Left ventricle myocardium superior (tissue), 1 donor: ENCODE measurements at places on chromosomes 3 and 15.

GRCh38 chr3:20604659-20605058 is 418.7 kb upstream of the SGO1 start:
- no peak for DNase-seq

- no peak for DNase-seq
Observed at GRCh38 chr15:82020625-82021394, 25.0 kb downstream of the MEX3B start.

- peak; percentile 88 for DNase-seq
Observed at GRCh38 chr3:61927332-61927731, 366.0 kb downstream of the PTPRG start.

GRCh38 chr15:100277087-100277855 is 64.5 kb downstream of the ADAMTS17 start:
- no peak for DNase-seq

GRCh38 chr3:162391301-162391700 is 894.7 kb downstream of the OTOL1 start:
- DNase-seq: no peak

DNA sequence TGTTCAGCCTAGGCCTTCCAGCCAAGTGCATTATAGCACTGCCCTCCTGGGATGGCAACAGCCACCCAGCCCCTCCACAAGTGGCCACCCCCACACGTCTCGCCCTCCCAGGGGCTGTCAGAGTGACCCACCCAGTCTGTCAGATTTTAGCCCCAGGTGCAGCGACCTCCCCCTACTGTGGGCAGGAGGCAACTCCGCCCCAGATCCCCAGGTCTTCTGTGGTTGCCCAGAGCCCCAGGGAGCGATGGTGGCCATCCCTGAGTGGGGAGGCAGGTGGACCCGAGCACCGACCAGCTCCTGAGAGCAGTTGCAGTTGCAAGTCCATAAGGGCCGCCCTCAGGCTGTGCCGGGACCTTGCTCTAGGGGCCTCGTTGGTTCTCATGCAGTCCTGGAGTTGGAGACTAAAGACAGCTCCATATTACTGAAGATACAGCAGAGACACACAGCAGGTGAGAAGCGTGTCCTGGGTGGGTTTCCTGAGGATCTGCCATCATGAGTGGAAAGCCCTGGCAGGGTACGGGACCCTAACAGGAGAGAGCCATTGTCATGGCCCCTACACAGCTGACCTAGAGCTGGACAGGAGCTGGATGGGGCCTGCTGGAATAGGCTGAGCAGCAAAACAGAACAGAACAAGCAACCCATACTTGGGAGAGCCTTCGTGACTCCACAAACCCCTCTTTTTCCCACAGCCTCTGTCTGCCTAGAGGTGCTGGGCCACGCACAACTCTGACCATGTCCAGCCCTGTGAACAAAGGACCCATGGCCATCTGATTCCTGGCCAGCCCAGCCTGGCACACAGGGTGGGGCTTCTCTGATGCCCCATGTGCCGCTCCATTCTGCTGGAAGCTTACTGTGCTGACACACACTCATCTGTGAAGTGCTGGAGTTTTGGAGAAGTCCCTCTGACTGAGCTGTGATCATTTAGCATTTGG is 110.3 kb upstream of the ALDH1A3 start:
- DNase-seq: no peak

DNA sequence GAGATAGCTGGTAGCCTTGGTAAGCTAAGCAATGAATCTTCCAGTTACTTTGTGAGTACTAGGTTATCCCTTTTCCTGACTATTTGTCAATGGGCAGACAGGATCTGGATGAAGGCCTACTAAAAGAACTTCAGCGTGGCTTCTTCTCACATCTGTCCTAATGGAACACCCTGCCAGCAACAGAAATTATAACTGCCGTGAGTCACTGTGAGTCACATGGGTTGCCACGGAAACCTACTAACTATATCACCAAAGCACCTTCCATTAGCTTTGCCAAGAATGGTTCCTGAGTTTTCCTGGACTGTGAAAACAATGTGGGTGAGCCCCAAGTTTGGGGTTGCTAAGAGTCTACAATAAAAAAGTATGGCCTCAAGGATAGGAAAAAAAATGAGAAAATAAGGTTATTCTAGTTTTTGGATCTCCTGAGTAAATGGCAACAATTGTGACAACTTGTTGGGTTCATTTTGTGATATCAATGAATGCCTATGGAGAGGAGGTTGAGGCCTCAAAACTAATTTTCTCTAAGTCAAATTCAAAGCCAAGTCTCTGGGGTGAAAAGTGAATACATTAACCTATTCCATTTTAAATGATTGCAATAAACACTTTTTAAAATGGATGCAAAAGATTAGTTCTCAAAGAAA is 195.1 kb upstream of the ICE2 start:
- no peak for DNase-seq

GRCh38 chr3:149767720-149768119 is 15.4 kb upstream of the COMMD2 start:
- DNase-seq: no peak

DNA sequence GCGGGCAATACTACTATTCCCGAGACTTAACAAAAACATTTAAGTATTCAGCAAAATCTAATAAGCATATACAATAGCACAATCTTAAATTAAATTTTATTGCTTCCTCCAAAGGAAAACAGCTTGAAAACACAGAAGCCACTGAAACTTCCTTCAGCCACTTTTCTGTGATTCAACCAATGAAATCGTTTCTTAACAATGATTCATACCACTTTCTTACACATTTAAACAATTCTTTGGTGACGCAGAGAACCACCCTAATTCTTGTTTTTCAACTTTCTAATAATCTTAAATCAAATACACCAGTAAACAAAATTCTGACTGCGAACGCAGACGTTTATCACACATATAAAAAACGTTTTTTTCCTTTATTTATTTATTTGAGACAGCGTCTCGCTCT is 4.1 kb downstream of the TJP1 start:
- no peak for DNase-seq

DNA sequence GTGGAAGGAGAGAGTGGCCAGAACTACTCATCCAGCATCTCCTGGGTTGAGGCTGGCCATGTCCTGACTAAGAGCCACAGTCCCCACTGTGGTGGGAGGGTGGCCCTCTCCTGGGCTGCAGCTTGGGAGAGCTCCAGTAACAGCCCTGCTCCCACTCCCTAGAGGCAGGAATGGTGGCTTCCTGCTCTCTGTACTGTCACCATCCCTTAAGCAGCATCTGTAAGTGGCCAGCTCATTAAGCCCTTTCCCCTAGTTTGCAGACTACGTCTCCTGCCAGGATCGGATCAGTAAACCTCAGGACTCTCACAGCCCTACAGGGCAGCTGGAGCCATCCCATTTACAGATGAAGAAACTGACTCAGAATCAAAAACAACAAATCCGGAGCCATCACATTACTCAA is 30.5 kb downstream of the DNAJB8 start:
- no peak for DNase-seq

- DNase-seq: peak; percentile 79
Observed at GRCh38 chr3:141441381-141442364, 45.2 kb upstream of the RASA2 start.

GRCh38 chr3:128481438-128481942 is 11.5 kb downstream of the GATA2 start:
- DNase-seq: peak; percentile 77

DNA sequence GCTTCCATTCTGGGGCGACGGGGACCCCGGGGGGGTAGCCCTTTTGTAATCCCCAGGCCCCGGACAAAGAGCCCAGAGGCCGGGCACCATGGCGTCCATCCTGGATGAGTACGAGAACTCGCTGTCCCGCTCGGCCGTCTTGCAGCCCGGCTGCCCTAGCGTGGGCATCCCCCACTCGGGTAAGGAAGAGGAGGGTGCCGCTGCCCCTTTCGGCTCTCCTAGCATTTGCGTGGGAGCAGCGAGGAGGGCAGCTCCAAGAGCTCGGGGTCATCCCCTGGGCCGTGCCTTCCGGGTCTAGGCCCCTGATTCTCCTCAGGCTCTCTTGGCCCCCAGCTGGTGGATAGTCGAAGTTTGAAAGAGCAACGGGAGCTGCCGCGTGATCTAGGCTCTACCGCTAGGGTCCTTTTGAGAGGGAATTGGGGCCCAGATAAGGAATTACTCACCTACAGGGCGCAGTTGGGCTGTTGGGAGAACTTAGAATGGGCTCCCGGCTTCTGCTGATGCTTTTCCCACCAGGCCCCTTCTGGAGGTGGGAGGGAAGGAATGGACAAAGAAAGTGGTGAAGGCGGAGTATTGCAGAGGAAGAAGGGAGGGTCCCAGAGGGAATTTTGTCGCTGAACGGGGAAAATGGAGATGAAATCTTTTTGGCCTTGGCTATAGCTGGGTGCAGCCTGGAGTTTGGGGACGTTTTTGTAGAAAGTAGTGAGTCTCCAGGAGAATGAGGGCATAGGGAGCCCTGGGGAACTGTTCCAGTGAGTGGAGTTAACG is 615 bp downstream of the VPS18 start:
- DNase-seq: peak; percentile 60

DNA sequence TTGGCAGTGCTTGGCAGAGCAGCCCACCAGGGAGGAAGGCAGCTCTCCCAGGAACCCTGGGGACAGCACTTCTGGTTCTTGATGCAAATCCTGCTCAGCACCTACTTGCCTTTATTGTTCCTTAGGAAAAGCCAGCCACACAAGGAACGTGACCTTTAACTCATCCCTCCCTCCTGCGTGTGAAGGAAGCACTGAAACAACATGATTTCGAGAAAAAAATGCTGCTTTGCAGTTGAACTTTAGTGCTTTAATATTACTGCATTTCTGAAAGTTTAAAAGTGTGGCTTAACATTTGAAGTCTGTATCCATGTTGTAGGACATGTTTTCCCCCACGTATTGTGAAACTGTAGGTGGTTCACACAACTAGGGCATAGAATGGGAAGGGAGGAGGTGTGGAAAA is 50.4 kb upstream of the CTNNB1 start:
- no peak for DNase-seq

GRCh38 chr3:152902141-152902669 is 67.3 kb downstream of the P2RY1 start:
- DNase-seq: no peak

GRCh38 chr15:65409036-65409631 is 13.6 kb downstream of the IGDCC4 start:
- no peak for DNase-seq

DNA sequence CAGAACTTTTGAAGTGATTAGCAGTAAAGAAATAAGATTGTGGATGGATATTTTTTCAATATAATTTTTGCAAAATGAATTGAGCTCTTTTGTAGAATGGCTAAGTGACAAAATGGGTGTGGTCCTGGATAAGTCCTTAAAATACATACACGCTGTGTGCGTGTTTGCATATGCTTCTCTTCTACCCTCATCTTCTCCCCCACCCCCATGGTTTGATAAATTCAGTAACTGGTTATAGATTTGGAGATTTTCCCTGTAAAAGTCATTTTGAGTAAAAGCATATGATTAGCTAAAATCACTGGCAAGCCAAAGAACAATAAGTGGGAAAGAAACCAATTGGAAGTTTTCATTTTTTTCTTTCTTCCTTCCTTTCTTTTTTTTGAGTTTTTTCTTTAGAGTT is 453.9 kb upstream of the MDFIC2 start:
- no peak for DNase-seq

- no peak for DNase-seq
Observed at GRCh38 chr15:96728591-96728990, 398.1 kb downstream of the NR2F2 start.

DNA sequence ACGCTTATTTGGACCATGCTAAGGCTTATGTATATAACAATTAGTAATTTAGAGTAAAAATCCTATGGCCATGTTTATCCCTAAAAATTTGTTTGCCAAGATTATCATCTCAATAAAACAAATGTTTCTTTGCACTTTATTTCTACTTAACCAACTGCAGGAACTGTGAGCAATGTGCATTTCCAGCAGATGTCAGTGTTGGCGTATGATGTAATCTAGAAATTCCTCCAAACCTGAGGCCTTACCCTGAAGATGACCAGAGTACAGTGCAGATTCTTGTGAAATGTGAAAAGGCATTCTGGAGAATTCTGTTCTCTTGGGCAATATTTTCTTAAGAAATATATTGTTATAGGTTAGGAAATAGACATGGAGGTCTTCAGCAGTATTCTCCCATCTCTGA is 205.9 kb downstream of the MBNL1 start:
- no peak for DNase-seq

- DNase-seq: no peak
Observed at GRCh38 chr3:37729119-37729518, 132.6 kb upstream of the CTDSPL start.

GRCh38 chr3:190336516-190337189 is 14.4 kb upstream of the CLDN1 start:
- no peak for DNase-seq

DNA sequence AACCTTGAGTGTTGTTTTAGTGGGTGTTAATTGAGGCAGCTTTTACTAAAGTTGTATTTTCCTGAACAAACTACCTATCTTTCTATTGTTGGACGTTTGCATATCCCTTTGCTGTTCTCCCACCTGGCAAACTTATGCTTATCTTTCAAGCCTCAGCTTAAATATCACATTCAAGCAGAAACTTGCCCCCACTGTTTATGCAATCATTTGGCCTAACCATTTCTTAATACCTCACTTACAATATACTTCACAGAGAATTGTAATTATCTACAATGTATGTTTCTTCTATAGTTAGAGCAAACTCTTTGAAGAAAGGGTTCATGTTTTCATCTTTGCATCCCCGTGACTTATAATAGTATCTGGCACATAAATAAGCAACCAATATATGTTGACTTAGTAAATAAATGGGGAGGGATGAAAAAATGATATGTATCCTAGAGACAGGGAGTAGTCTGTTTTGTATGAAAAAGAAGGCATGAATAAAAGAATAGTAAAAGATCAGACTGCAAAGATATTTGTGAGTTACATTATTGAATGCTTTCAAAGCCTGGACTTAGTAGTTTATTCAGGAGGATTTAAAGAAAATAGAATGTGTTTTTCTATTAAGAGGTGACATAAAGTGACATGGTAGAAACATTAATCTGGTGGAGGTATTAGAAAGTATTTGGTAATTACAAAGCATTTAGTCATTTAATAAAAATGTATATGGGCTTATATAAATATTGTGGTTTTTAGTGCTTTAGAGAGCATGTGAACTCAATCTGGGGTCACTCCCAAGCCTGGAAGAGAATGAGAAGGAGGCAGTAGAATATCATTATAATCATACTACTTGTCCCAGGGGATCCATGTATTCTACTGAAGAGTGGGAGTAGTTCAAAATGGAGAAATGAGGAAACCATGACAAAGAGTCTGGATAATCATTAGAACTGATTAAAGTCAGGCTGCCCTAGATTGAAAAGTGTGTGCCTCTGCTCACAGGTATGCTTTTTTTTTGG is 60.0 kb upstream of the DCBLD2 start:
- no peak for DNase-seq

DNA sequence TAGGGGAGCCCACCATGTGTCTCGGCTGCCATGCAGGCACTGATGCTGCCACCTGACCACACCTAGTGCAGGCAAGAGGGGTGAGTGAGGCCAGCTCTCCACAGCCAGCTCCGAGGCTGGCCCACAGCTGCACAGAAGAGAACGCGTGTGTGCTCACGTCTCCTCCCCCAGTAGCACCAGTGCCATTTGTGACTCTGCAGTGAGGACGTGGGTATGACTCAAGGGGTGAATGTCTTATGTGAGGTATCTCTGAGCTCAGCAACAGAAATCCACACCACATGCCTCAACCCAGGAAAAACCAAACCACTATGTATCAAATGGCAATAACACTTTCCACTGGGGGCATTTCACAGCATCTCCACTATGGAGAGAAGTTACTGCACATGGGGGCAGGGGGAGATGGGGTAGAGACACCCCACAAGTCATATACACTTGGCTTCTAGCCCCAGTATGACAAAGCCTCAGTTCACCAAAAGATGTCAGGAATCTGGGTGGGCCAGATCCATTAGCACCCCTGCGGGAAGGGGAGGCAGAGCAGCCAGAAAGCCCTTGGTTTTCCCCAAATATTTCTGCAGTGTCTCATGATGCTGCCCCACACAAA is 87.6 kb downstream of the LRIG1 start:
- DNase-seq: no peak

- DNase-seq: no peak
Observed at GRCh38 chr15:39242345-39242744, 338.5 kb upstream of the THBS1 start.
